ENCODE measurements at places on chromosomes 13 and 19.

GRCh38 chr13:49063011-49063410 is 87.3 kb downstream of the FNDC3A start:
- no peak for DNase-seq

GRCh38 chr19:3440082-3440481 is 40.2 kb downstream of the SMIM24 start:
- DNase-seq: no peak

- peak; percentile 58 for DNase-seq
These were observed 617 bp downstream of the SKA3 start for GRCh38 chr13:21175656-21176214.

DNA sequence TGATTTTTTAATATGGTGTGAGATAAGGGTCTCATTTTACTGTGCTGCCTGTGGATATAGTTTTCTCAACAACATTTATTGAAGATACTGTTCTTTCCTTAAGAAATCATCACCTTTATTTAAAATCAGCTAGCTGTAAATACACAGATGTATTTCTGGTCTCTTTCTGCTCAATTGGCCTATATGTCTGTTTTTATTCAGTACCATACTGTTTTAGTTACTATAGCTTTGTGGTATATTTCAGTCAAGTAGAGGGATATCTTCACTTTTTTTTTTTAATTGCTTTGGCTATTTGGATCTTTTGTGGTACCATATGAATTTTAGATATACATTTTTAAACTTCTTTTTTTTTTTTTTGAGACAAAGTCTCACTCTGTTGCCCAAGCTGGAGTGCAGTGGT is 16.7 kb upstream of the ZNF714 start:
- no peak for DNase-seq

GRCh38 chr13:79695754-79696153 is 214.8 kb downstream of the NDFIP2 start:
- DNase-seq: no peak

DNA sequence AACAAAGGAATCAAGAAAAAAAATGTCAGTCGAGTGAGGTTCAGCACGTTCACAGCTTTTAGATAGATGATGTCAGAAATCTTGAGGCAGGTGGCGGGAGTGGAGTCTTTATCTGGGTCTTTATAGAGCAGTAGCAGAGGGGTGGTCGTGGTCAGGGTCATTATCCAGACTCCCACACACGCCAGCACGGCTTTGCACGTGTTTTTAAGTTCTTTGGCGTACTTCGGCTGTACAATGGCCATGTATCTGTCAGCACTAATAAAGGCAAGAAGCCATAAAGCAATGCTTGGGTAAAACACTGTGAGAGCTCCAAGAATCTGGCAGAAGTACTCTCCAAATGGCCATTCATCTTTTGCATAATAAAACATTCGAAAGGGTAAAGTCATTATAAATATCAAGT is 2.9 kb downstream of the GPR18 start:
- no peak for DNase-seq

DNA sequence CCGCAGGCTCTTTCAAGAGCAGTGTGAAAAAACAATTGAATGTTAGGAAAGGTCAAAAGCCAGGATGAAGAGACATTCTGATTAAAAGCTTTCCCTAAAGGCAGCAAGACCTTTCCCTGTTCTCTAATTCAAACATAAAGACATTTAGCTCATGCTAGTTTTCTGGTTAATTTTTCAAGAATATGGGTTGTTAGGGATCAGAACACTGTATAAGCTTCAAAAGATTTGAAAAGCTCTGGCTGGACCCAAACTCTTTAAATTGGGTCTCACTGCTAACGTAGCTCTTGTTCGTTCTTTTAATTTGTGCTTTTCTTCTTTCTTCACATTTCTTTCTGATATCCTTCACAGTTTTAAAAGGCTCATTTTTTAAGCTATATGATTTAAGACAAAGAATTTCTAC is 877.0 kb downstream of the EFNB2 start:
- DNase-seq: no peak

DNA sequence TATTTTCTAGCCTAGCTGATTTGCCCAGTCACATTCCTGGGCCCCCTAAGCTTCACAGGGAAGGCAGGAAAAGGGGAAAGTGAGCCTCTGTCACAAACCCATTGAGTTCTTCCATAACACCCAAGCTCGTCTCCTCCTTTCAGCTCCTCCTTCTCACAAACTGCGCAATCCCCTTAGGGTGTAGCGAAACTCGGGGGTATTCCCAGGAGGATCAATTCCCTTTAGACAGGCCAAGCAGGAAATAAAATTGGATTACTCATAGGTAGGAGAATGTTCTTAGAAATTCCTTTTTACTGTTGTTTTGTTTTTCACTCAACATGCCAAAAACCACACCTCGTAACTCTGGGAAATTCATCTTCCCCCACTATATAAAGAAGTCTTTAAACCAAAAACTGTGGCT is 139.3 kb downstream of the IRS2 start:
- DNase-seq: peak; percentile 92

DNA sequence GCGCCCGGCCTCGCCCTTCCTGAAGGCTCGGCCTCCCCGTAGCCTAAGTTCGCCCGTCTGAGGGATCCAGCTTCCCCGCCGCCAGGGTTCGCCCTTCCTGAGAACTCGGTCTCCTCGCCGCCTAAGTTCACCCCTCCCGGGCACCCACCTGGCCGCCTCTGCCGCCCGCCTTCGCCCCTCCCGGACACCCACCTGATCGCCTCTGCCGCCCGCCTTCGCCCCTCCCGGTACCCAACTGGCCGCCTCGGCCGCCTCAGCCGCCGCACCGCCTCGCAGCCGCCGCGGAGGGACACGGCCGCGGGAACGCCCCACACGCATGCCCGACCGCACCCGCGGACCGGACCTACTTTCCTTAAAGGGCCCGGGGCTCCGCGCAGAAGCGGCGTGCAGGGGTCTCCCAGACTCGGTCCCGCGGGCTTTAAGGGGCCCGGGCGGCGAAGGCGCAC is at the start of gene MOB3A:
MOB3A (minus strand) TSS at position 293 of the 446 bp plus-strand sequence. CDS start 17,766 bp downstream, outside the sequence.
- peak; percentile 95 for DNase-seq

DNA sequence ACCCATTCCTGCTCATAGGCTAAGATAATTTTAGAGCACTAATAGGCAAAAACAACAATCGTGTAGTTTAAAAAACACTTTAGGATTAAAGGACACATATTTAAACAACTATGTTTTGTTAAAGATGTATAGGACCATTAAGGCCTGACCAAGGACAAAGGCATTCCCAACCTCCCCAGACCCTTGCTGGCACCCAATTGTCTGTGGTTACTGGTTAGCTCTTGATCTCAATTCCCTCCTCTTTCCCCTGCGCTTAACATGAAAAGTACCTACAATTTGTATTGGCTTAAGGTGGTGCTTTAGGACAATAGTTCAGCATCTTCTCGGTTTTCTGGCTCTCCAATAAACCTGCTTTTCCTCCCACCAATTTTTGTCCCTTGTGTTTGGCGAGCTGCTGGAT is 51.0 kb downstream of the TEX26 start:
- no peak for DNase-seq

DNA sequence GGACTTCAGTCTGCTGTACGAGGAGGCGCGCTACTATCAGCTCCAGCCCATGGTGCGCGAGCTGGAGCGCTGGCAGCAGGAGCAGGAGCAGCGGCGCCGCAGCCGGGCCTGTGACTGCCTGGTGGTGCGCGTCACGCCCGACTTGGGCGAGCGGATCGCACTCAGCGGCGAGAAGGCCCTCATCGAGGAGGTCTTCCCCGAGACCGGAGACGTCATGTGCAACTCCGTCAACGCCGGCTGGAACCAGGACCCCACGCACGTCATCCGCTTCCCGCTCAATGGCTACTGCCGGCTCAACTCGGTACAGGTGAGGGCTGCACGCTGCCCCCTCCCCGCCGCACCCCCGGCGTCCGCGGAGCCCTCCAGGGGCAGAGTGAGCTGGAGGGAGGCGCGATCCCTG is 14.6 kb downstream of the KCTD15 start:
- DNase-seq: no peak

DNA sequence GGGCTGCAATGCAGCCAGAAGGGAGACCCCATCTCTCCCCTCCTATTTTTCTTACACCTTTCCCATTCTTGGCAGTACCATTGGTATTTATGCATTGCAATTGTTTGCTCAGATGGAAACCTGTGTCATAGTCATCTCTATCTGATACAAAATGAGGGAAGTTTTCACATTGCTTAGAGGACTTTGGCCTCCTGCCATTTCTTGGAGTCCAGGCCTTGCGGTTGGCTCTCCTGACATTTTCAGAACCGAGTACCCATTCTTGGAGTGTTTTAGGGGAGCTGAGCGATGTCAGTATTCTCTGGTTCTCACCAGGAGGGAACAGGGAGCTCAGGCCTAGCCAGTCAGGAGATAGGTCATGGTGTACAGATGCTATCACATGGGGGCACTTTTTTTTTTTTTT is 1.5 kb downstream of the SIN3B start:
- DNase-seq: peak; percentile 77

DNA sequence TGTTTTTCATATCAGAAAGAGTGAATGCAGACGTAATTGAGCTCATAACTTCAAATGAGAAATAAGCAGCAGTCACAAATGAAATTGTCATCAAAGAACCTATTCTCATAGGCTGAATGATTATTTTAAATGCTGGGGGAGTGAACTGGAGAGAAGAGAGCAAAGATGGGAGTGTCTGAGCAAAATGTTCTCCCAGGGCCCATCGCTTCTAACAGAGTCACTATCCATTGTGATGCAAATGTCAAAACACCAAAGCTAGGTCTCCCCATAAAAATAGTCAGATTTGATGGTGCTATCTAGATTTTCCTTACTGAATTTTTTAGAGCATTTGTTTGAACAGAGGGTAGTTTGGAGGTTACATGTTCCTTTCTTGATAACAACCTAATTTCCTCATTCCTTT is 278.7 kb downstream of the PCDH9 start:
- no peak for DNase-seq

DNA sequence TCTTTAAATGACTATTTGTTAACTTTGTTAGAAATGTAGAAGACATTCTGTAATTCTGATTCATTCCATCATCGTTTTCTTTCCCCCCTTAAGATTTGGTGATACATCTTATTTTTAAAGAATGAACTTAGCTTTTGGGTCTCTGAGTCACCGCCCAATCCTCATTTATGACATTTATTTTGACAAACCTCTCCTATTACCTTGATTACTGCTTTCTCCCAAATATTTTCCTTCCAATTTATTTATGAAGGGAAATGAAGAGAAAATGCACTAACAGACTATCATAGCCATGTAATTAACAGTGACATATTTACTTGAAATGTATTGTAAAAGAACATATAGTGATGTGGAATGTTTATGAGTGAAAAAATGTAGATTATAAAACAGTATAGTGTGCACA is 241.6 kb downstream of the DCLK1 start:
- DNase-seq: no peak
